Endodermal cell (in vitro differentiated cells): ENCODE measurements at places on chromosomes 7 and 10. TPM values are rescaled to one million over a fixed set of nuclear protein-coding genes. Genes with fewer than 3 reads are reported as not detected.
A peak's percentile ranks its signal among the peaks of the same experiment; 100 is the strongest.

GRCh38 chr7:79272066-79272669 is 181.3 kb downstream of the MAGI2 start:
- H3K36me3 ChIP-seq, result no peaks in the 10 kb centered on the region
- no peak for DNase-seq
- no peak overlapping the region for H3K27ac ChIP-seq
- peaks cover 4% of the 10 kb centered on the region for H3K4me1 ChIP-seq
- H3K4me3 ChIP-seq, result no peak overlapping the region

DNA sequence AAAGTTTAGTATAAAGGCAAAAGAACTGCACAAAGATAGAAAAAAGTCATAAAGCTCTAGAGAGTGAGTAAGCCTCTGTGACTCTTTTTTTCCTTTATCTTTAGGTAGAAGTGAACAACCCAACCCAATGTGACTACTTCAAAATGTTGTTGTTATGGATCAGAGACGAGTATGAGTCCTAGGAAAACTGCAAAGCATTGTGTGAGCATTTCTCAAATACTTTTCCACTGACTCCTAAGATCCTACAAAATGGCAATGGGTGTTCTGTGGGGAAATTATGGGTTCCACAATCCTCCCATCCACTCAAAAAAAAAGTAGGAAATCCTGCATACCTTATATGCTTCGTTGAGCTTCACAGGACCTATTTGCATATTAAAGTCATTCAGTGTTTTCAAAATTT is 177.1 kb downstream of the DGKI start:
- H3K4me3 ChIP-seq, result no peak overlapping the region
- H3K27ac ChIP-seq, result no peak overlapping the region
- H3K36me3 ChIP-seq, result no peaks in the 10 kb centered on the region
- no peaks in the 10 kb centered on the region for H3K27me3 ChIP-seq
- no peaks in the 10 kb centered on the region for H3K4me1 ChIP-seq

DNA sequence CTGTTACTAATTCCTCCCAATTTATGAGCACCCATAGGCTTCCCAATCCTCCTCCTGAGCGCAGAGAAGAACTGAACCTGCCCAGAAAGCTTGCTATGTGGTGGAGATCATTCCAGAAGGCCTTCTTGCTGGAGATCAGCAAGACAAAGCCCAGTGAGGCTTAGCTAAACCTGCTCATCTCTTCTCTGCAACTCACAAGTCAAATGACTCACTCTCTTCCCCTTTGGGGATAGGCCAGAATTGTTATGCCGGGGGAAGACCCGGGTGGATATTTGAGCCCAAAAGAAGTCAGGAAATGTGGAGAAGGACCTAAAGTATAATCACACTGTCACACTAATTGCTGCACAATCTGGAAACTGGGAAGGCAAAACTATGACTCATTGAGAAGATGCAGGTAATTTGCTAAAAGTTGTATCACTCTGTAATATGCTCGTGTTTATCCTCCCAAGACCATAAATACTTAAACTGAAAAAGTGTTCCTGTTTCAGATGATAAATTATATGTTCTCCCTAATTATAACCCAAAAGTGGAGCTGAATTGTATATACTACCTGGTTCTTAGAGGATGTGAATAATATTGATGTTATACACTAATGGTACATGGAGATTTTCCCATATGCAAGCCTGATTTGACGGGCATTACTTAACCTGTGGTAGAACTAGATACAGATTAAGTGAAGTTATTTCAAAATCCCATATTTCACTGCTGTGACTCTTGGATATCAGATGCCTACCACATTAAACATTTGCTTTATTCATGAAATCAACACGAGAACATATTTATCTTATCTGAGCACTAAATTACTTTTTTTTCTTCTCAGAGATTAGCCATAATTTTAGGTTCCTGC is 6.4 kb downstream of the NEBL start:
- DNase-seq, result peak; percentile 59
- H3K27ac ChIP-seq, result peak overlapping the region; percentile 4
- H3K36me3 ChIP-seq, result peaks cover 8% of the 10 kb centered on the region
- H3K27me3 ChIP-seq, result no peaks in the 10 kb centered on the region
- H3K4me3 ChIP-seq, result peak overlapping the region; percentile 31

DNA sequence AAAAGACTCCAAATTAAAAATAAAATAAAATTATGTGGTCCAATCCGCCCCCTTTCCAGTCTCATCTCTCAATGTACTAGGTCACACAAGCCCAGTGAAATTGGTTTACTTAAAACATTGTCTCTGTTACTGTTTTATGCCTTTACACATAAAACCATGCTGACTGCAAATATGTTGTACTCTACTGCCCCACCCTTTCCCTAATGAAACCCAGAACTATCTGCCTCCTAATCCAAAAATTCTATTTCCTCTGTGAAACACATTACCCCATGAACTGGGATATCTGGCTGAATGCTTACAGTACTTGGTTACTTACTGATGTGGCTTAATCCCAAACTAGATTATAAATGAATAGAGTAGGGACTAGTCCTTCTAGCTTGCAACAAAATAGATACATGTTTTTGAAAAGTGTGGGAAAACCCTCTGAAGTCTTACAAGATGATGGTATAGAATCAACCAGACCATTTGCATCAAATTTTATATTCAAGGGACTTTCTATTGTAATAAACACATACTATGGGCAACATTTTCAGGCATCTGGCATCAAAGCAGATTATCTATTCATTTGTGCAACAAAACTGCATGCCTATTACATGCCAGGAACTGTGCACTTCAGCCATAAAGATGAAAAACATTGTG is 10.0 kb upstream of the KMT2E start:
- H3K4me1 ChIP-seq, result no peaks in the 10 kb centered on the region
- peaks cover 64% of the 10 kb centered on the region for H3K36me3 ChIP-seq
- peak overlapping the region; percentile 56 for H3K4me3 ChIP-seq
- H3K27ac ChIP-seq, result no peak overlapping the region

Gene AKR1B15
- total RNA-seq, result not detected in 3 replicates

DNA sequence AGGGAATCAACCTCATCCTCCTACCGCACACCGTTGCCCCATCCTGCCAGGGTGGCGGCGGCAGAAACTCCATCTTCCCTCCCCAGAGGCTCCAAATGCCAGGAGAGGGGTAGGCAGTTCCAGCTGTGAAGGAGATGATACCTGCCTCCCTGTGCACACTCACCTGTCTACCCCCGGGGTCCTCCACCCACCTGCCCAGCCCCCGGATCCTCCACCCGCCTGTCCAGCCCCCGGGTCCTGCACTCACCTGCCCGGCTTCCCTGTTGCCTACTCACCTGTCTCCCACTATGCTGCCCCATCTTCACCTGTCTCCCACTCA is 13.4 kb upstream of the DNAAF5 start:
- no peaks in the 10 kb centered on the region for H3K36me3 ChIP-seq
- H3K4me3 ChIP-seq, result no peak overlapping the region
- DNase-seq, result no peak
- no peaks in the 10 kb centered on the region for H3K4me1 ChIP-seq
- no peak overlapping the region for H3K27ac ChIP-seq

- H3K36me3 ChIP-seq, result no peaks in the 10 kb centered on the region
- DNase-seq, result no peak
- no peaks in the 10 kb centered on the region for H3K4me1 ChIP-seq
- no peak overlapping the region for H3K27ac ChIP-seq
- H3K27me3 ChIP-seq, result no peaks in the 10 kb centered on the region
- no peak overlapping the region for H3K4me3 ChIP-seq
These were observed 2.8 kb downstream of the FAM180A start for GRCh38 chr7:135745703-135746312.

DNA sequence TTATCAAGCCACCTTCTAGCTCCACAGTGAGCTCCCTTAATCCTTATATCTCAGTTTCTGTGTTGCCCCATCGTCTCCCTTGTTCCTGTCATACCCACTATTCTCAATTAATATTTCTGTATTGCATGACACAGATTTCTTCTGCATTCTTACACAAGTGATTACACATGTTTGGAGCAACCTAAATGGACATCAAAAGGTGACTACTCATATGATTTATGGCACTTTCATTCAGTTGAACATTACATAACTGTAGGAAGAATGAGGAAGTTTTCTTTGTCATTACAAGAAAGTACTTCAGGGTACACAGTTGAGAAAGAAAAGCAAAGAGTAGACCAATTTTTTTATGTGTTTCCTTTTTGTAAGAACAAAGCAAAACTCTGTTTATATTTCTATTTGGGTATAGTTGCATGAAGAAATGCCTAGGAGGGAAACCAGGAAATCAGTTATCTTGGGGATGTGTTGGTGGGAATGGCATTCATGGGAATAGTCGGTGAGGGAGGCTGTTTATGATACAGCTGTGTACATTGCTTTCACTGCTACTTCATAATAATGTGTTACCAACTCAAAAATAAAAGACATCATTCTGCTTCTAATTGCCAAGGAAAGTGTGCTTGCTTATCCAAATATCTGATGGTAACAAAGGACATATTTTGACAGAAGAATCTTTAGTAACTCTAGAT is 23.6 kb upstream of the PRSS37 start:
- H3K36me3 ChIP-seq, result no peaks in the 10 kb centered on the region
- DNase-seq, result no peak
- H3K4me1 ChIP-seq, result no peaks in the 10 kb centered on the region
- no peak overlapping the region for H3K27ac ChIP-seq
- H3K4me3 ChIP-seq, result no peak overlapping the region
- no peaks in the 10 kb centered on the region for H3K27me3 ChIP-seq

- no peak for DNase-seq
- H3K4me3 ChIP-seq, result no peak overlapping the region
- peaks cover 79% of the 10 kb centered on the region for H3K36me3 ChIP-seq
- H3K27ac ChIP-seq, result no peak overlapping the region
- H3K4me1 ChIP-seq, result no peaks in the 10 kb centered on the region
These were observed 9.9 kb downstream of the FAM204A start for GRCh38 chr10:118332236-118332635.

GRCh38 chr7:47937065-47937687 is 11.1 kb downstream of the PKD1L1 start:
- DNase-seq, result no peak
- H3K27me3 ChIP-seq, result no peaks in the 10 kb centered on the region
- H3K27ac ChIP-seq, result no peak overlapping the region
- no peaks in the 10 kb centered on the region for H3K4me1 ChIP-seq
- no peaks in the 10 kb centered on the region for H3K36me3 ChIP-seq
- H3K4me3 ChIP-seq, result no peak overlapping the region

DNA sequence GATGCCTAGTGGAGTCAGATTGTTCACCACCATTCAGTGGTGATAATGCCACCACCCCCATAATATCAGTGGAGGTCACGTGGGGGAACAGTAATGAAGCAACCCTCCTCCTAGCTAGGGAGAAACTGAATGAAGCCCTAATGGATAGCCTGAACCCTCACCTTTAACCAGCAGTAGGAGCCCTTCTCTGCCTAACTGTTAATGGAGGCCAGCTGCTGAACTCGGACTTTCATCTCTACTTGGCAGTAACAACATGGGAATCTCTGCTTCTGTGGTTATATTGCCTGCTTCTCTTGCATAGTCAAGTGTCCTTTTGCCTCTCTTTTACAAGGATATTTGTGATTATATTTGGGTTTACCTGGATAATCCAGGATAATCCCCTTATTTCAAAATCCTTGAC is 1097.9 kb downstream of the REEP3 start:
- H3K36me3 ChIP-seq, result no peaks in the 10 kb centered on the region
- H3K27ac ChIP-seq, result no peak overlapping the region
- no peak for DNase-seq
- H3K4me1 ChIP-seq, result no peaks in the 10 kb centered on the region
- no peaks in the 10 kb centered on the region for H3K27me3 ChIP-seq

Gene LEP
- total RNA-seq, result not detected in 2 replicates

DNA sequence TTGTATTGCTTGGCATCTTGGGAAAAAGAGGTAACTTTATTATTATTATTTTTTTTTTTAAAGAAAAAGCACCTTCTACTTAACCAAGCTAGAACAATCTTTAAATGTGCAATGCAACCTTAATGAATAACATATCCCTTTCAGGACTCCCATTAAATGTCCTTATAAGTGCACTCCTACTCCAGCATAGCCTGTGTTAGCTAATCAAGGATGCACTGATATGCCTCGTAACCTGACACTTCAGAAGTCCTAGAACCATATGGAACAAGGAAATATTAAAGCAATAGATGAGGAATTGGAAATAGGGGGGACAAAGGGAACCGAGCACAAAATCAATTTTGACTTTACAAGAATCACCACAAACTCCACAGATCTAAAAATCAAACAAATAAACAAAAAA is 522.4 kb downstream of the PARD3 start:
- DNase-seq, result no peak
- no peak overlapping the region for H3K27ac ChIP-seq
- no peak overlapping the region for H3K4me3 ChIP-seq
- H3K27me3 ChIP-seq, result no peaks in the 10 kb centered on the region
- H3K36me3 ChIP-seq, result no peaks in the 10 kb centered on the region
- H3K4me1 ChIP-seq, result peaks cover 4% of the 10 kb centered on the region

Gene RP9
- 18.0 to 22.2 TPM (median 19.4 TPM) in 3 replicates for total RNA-seq

GRCh38 chr7:680411-681127 is 45.9 kb upstream of the DNAAF5 start:
- peak; percentile 23 for DNase-seq
- no peaks in the 10 kb centered on the region for H3K4me1 ChIP-seq
- peaks cover 19% of the 10 kb centered on the region for H3K36me3 ChIP-seq
- H3K4me3 ChIP-seq, result no peak overlapping the region
